Skeletal muscle cell (primary cell): ENCODE measurements at places on chromosomes 4 and X.

DNA sequence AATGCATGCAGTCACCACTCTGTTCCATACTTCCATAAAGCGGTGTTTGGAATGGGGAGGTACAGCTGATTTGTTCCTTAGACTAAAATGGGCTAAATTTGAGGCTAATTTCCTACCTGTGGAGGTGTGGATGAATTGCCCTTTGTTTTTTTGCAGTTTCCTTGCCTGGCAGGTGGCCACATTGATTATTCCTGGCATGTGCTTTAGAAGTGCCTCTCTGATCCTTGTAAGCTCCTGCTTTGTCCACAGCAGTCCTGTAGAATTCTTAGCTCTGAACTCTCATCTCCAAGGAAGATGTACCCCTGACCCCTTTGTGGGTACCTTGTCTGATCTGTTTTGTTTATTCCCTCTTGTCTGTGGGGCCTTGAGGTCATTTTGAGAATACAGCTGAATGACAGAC lies 136.8 kb downstream of the ADGRL3 start:
- no peak for DNase-seq

GRCh38 chrX:154900323-154900722 lies 14.2 kb downstream of the F8A1 start:
- DNase-seq: no peak

- no peak for DNase-seq
These were observed 954.1 kb upstream of the INTU start for GRCh38 chr4:126678618-126679017.

GRCh38 chr4:5137226-5137625 lies 85.9 kb downstream of the STK32B start:
- no peak for DNase-seq

DNA sequence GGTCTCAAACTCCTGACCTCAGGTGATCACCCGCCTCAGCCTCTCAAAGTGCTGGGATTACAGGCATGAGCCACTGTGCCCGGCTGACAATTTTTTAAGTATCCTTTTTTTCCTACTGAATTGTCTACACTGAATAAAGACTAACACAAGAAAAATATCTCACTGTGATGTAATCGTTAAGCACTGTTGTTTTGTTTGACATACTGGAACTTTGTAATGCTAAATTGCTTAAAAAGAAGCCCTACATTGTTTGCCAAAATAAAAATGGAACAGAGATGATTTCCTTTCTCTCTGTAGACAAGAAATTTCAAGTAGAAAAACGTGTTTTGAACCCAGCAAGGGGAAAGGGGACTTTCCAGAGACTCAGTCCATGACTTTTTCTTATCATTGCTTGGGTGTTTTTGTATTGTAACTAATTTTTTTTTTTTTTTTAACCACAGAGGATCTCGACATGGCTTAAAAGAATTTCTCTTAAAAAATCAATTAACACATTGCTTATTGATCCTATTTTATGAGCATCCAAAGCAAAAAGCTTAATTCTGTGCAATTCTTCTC lies 74.9 kb downstream of the TMEM156 start:
- no peak for DNase-seq
